ENCODE measurements at places on chromosomes 7 and 10.

GRCh38 chr10:112209684-112210131 is 26.1 kb upstream of the GPAM start:
- no peak for DNase-seq

- no peak for DNase-seq
These were observed 16.3 kb downstream of the TPST1 start for GRCh38 chr7:66221442-66221841.

DNA sequence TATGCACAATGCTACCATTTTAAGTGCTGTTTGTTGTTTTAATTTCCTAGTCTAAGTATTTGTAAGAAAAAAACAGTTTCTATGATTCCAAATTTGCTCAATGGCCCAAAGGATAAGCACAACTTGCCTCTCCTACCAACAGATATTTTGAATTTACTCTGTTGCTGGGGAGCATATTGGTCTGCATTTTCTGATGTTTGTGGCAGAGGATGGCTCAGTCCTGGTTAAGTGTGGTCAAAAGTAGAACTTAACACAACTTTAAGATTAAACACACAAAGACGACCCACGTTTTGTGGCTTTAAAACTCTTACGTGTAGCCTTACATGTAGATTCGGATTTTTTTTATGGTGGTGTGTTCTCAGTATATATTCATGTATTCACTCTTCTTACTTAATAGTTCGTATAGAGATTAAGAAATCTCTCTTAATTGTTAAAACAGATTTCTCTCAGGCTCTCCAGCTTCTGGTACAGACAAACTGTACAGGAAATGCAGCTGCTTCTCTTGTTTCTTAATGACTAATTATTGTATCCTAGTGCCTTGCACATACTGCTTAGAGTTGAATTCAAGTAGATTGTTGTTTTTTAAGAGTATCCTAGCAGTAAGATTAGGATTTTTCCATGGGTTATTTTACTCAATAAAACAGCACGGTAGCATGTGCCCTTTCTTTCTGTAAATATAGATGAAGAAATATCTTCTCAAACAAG is 86.2 kb downstream of the GPR85 start:
- no peak for DNase-seq

- DNase-seq, result no peak
These were observed 47.6 kb downstream of the SMURF1 start for GRCh38 chr7:99096124-99096887.

DNA sequence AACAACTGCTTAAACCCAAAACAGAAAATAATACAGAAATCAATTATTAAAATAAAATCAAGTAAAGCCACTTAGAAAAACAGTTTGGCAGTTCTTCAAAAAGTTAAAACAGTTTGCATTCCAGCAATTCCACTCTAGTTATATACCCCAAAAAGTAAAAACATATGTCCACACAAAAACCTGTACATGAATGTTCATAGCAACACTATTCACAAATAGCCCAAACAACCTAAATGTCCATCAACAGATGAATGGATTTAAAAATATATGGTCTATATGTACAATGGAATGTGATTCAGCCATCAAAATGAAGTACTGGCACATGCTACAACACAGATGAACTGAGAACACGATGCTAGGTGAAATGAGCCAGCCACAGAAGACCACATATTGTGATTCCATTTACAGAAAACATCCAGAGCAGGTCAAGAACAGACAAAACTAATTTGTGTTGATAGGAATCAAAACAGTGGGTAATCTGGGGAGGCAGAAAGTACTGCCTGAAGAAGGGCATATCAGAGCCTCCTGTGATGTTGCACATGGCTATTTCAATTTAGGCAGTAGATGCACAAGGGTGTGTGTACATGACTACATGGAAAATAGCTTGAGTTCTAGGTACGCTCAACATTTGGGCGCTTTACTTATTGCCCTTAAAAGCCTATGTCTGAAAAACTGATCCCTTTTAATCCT is 66.3 kb downstream of the CYTH3 start:
- no peak for DNase-seq

DNA sequence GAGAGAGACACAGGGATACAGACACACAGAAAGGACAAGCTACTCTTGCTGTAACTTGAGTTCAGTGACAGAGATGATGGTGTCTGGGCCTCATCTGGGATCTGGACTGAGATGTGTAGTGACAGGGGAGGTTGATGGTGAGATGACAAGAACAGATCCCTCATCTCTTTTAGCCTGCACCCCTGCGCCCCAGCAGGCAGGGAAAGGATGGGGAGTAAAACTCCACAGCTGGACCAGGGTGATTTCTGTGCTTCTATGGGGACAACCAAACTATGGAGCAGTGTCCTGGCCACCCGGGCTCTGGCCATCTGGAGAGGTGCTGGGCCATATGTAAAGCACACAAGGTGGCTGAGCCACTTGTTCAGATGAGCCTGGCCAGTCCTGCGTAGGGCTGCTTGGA is 4.5 kb upstream of the LRRC18 start:
- no peak for DNase-seq

All from activated T-cell treated with anti-CD3 and anti-CD28 coated beads for 24 hours (primary cell).